ENCODE measurements at places on chromosomes 5 and 9.

- ATAC-seq: no peak
Measured at GRCh38 chr5:107542428-107542827, 128.3 kb downstream of the EFNA5 start.

- no peak for ATAC-seq
Measured at GRCh38 chr9:128203707-128204551, 750 bp downstream of the DNM1 start.

GRCh38 chr9:127899128-127899943, at the start of gene ST6GALNAC6:
Gene ST6GALNAC6 (minus strand): TSS chr9:127899603. CDS start chr9:127897981, 1,622 bp downstream.
- ATAC-seq: peak; percentile 87

DNA sequence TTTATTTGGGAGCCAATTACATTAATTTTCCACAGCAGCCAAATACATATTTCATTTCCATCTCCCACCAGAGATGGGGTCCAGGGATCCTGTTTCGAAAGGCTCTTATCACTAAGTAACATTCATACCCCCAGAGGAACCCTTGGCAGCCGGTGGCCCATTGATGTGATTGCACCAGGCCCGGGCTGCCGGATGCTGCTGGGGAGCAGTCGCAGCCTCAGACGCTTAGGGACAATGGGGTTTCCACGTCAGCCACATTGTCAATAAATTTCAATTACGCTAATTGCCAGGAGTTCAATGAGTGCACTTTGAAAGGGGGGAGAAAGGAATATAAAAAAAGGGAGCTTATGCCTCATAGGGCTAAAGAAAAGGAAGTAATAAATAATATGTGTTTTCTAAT, 478.8 kb upstream of the ADAMTS16 start:
- no peak for ATAC-seq

DNA sequence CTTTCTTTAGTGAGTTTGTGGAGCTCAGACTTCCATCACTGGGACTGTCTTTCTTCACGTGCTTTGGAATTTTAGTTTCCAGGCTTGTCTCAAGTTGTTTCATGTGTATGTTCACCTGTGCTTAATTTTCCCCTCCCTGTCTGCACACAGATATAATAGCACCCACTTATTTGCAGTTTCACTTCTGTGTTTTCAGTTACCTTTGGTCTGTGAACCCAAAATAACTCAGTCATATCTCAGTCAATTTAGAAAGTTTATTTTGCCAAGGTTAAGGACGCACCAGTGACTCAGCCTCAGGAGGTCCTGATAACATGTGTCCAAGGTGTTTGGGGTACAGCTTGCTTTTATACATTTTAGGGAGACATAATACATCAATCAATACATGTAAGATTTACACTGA, 330.4 kb downstream of the ICE1 start:
- no peak for ATAC-seq

GRCh38 chr5:172959824-172960799, 888 bp downstream of the RPL26L1 start:
- ATAC-seq: no peak

DNA sequence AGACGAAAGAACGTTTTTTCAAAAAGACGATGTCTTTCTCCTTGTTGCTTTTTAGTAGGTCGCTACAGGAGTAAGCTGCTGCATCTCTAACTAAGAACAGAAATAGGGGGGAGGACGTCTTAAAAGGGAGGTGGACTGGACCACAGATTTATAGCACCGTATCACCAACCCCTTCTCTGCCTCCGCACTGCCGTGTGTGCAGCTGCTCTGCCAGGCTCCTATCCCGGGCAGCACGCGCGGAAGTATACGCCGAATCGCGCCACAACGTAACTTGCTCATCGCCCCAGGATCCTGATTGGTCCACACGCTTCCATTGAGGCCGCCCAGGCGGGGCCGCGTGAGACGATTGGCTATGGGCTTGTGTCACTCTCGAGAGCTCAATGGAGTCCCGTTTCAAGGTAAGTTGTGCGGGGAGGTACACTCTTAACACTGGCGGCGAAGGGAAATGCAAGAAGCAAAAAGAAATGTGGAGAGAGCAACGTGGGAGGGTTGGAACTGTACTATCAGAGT, at the start of gene ELAVL2:
Gene ELAVL2 (minus strand): TSS at position 121 of the 510 bp plus-strand sequence. CDS start 64,006 bp downstream, outside the sequence.
- peak; percentile 78 for ATAC-seq

GRCh38 chr5:44538797-44539601, 149.8 kb upstream of the FGF10 start:
- no peak for ATAC-seq

DNA sequence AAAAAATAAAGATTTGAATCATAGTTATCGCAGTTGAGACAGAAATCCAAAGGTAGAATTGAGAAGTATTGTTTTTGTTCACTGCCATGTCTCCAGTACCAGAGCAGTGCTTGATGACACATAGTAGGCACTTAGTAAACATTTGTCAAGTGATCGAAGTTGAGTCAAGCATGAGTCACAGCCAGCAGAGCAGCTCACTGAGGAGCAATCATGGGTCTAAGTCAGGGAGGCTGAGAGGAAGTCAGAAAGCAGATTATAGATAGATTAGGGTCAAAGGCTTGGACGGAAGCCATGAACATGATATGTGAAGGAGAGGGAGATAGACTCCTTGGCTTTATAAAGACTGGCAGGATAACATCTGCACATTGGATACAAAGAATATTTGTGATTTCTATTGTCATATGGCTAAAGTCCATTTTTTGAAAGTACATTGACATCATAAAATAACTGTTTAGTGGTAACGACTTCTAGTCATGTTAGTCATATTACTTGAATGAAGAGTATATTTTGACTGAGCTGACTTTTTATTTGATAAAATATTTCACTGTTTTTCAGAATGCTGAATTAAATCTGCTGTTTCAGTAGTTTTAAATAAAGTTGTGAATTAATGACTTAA, 168.5 kb downstream of the RAB3C start:
- ATAC-seq: peak; percentile 59

GRCh38 chr5:124394700-124395245, 351.7 kb downstream of the ZNF608 start:
- ATAC-seq: no peak

DNA sequence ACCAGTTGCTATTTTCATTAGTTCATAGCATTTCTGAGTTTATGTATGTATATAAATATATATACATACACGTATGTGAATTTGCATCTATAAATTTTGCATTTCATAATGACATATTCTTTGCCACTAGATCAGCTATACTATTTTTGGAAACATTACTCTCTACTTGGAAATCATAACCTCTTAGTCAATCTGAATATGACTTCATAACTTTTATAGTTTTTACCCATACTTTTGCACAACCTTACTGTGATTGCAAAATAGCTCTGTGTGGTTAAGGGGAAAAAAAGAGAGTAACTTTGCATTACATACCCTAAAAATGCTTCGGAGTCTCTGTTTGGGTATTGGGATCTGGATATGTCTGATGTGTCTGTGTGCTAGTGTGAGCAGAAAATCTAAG, 44.9 kb upstream of the ADAMTSL1 start:
- ATAC-seq: no peak

DNA sequence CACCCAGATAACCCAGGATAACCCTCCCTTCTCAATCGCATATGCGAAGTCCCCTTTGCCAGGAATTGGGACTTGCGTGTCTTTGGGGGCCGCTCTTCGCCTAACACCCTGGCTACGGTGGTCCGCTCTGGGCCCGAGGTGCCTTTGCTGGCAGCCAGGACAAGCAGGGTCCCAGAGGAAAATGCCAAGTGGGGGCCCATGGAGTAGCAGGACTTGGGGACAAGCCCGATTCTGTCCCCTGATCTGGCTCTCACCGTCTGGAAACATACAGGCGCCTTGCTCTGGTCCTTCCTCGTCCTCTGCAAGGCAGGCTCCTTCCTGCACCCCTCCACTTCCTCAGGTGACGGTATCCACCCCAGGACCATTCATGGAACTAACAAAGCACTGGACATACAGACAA, 78.1 kb upstream of the UNC5A start:
- ATAC-seq: no peak

- no peak for ATAC-seq
Measured at GRCh38 chr5:110757118-110757729, 18.4 kb downstream of the SLC25A46 start.

GRCh38 chr5:178098685-178099084, 14.6 kb upstream of the N4BP3 start:
- no peak for ATAC-seq

DNA sequence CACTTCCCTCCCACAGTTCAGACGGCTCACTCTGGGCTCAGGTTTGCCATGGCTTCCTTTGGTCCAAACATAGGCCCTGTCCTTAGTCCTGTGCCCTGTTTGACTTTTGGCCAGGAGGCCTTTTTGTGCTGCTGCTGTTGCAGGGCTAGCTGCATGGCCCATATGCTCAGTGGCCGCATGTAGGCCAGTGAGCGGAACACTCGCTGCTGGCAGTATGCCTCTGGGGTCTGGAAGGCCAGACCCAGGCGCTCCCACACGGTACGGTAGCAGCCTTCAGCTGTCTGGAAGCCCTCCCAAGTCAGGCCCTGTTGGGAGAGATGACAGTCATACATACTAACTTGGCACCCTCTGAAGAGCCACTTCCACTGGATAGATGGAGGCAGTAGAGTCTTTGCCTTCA, 4.7 kb downstream of the CREB3 start:
- ATAC-seq: no peak

DNA sequence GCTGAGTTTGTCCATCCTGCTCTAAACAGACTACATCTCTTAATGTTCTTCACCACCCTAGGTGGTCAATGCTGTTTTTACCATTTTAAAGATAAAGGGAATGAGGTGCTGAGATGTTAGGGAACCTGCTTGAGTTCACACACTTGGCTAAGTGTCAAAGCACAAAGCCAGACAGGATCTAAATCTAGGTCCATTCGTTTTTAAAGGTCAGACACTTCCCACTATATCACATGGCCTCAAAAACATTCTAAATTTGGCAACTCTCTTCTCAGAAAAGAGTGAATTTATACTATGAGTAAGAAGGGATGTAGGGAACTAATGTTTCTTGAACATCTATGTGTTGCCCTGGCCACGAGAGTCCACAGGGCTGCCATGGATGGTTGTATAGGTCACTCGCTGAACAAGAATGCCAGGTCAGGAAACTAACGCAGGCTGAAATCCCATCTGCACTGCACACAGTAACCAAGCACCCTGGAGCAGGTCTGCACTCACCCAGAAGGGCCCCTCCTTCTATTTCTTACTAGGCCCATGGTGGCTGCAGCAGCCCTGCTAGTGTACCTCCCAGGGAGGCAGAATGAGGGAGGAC, 213.0 kb downstream of the SPOCK1 start:
- no peak for ATAC-seq

GRCh38 chr9:124180557-124180956, 77.2 kb upstream of the NEK6 start:
- ATAC-seq: no peak

DNA sequence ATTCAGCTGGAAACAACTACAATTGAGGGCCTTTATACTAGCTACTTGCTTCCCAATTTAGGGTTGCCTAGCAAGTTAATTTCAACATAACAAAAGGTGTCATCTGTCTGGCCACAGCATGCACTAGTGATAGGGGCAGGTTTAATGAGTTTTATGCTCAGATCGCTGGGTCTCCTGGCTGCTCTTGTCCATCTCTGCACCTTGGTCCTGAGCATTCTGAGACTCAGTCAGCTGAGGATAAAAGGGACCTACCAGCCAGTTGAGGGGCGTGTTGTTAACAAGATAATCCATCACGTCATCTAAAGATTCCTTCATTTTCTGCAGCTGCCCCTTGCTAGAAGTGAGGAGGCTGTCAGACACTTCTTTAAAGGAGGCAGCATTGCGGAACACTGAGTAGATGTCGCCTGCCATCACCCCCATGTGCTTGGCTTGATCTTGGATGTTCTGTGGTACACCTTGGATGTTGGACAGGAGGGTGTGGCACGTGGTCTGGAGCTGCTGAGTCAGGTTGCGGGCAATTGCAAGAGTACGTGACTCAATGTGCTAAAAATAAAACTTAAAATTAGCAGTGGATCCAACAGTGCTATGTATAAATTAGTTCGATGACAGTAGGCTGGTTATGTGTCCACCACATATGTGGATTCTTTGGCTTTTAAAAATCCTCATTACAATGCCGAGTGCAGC, 11.0 kb downstream of the PLIN2 start:
- ATAC-seq: no peak

DNA sequence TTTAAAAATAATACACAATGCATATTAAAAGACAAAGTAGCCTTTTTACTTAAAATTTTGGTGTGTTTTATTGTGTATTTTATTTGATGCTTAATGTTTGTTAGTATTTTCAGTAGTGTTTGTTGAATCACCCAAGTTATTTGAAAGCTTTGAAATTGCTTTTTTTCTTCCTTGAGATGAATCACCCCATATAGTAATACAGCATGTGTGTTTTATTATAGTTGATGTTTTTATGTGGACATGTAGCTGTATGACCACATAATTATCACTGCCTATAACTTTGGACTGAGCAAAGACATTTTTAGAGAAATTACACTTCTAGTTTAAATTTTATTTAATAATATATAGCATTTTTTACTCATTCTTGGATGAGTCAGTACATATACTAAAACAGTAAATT, 18.0 kb downstream of the FAM174A start:
- ATAC-seq: no peak

GRCh38 chr5:171999877-172000276, 6.6 kb downstream of the FBXW11 start:
- ATAC-seq: no peak

- no peak for ATAC-seq
Measured at GRCh38 chr5:751496-751895, 33.0 kb downstream of the ZDHHC11B start.

DNA sequence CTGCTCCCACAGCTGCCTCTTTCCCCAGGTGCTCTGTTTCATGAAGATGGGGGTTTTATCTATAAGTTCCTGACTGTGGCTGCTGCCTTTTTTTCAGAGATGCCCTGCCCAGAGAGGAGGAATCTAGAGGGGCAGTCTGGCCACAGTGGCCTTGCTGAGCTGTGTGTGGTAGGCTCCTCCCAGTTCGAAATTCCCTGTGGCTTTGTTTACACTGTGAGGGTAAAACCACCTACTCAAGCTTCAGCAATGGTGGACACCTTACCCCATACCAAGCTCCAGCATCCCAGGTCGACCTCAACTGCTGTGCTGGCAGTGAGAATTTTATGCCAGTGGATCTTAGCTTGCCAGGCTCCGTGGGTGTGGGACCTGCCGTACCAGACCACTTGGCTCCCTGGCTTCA, 250.0 kb downstream of the FER start:
- no peak for ATAC-seq

DNA sequence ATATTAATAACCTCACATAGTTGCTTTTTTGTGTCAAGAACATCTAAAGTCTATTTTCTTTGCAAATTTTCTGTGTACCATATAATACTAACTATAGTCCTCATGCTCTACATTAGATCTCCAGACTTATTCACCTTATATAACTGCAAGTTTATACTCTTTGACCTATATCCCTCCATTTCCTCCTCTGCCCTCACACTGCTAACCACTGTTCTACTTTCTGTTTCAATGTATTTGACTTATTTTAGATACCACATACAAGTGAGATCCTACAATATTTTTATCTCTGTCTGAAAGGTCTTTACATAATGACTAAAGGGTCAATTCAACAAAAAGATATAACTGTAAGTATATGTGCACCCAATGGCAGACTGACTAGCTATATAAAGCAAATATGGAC, 789.7 kb upstream of the ZNF608 start:
- no peak for ATAC-seq

DNA sequence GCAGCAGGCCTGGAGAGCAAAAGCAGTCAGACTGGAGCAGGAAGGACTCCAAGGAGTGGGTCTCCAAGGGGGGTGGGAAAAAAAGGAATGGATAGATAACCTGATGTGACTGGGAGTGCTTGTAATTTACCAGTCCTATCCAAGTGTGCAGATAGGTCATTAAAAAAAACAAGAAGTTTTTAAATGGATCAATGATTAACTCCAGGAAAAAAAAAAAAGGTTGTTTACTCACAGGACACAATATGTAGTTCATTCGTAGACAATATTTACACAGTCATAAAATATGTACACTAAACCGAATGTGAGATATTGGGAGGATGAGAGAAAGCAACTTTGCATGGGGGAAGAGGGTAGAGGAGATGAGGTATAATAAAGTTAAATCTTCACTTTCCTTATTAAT, 20.4 kb downstream of the ZBTB5 start:
- no peak for ATAC-seq
